K562 (cell line): ENCODE measurements at places on chromosomes 12 and 14. TPM values are rescaled to one million over a fixed set of nuclear protein-coding genes. Genes with fewer than 3 reads are reported as not detected.
A peak's percentile ranks its signal among the peaks of the same experiment; 100 is the strongest.

GRCh38 chr14:66493750-66494149 is 7.6 kb downstream of the CCDC196 start:
- no peak for DNase-seq

Gene CFAP54
- total RNA-seq: 0.09 and 0.11 TPM in 2 replicates

Gene CHMP4A
- total RNA-seq: 25.7 and 28.8 TPM in 2 replicates

- no peak for DNase-seq
Measured at GRCh38 chr12:552466-552865, 92.7 kb downstream of the B4GALNT3 start.

- DNase-seq: no peak
Measured at GRCh38 chr12:123077298-123078119, 73.4 kb downstream of the PITPNM2 start.

Gene SPX
- total RNA-seq: 0.11 TPM in 2 replicates

- DNase-seq: no peak
Measured at GRCh38 chr14:83746336-83746735, 1783.6 kb upstream of the FLRT2 start.

DNA sequence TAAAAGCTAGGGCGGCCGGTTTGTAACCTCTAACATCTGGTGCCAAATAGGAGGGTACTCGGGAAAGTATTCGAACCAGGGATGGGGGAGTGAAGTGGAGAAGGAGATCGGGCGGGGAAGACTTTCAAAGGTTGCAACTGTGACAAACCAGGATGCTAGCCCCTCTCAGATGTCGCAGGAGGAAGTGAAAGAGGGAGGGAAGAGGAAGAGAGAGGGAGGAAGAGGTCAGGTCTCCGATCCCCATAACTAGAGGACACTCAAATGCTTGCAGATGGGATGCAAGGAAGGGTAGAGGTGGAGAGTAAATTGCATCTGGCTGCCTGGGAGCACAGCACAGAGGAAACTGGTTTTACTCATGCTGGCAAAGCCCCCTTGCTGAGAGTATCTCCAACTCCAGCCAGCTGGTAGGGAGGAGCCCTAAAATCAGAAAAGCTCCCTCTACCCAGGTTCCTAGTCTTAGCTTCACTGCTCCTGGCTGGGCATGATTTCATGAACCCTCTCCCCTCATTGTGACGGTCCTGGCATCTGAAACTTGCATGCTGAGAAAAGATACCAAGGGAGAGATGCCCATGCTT is 696.7 kb upstream of the TBX3 start:
- DNase-seq: no peak

- DNase-seq: no peak
Measured at GRCh38 chr12:51450806-51451205, 26.2 kb downstream of the SLC4A8 start.

DNA sequence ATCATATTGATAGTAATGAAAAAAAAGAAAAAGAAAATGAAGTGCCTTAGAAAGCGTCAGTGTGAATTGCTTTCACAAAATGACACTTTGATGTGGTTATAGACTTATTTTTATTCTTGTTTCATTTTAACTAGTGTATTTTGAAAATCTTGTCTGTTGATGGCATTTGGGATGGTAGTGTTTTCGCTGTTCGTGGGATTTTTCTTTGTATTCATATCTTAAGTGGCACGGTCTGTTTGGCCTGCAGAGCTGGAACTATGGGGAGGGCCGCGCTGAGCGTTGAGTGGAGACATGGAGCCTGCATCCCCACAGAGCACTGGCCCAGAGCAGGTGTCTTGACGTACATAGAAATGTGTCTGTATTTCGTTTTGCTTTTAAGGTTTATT is 61.6 kb downstream of the WDR20 start:
- DNase-seq: no peak

DNA sequence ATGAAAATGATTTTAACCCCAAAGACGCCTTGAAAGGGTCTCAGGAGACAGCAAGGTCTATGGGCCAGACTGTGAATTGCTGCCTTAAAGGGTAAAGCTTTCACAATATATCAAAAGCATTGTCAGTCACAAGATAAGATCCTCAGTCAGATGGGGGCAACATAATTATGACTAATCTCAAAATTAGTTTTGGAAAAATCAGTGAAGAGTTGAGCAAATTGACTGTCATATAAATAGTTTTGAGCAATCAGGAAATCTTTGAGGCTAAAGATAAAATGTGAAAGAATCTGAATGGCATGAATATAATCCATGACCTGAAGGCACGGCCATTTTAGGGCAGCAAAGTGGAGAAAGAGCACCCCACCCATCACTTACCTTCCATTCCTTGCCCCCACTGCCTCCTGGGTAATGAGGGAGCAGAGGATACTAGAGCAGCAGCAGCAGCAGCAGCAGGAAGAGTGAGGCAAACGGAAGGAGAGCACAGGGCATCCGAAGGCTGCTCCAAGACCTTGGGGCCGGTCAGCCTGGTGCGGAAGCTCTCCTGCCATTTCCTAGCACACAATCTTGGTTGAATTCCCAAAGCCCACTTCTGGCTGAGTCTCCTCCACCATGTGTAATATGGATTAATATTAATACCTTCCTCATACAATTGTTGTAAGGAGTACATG is 7.0 kb downstream of the STON2 start:
- no peak for DNase-seq

DNA sequence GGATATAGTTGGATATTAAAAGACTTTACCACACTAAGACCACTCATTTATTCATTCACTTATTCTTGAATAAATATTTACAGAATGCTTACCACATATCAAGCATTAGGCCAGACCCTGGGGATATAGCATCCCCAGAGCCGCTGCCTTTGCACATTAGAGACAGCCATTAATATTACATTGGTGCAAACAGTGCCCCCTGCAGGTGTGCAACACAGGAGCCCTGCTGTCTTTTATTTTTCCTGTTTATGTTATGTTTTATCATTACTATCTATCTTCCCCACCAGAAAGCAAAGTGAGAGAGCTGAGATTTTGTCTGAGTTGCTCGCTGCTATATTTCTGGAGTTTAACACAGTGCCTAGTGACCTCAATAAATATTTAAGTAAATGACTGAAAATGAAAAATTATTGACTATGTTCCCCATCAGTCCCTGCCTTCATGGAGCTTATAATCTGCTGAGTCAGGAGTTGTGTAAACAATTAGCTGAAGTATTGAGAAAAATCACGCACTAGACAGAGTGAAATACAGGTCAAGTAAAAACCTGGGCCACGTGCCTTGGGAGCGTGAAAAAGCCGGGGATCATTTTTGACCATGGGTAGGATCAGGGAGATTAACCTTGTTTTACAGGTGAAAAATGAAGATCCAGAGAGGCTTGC is 301.6 kb downstream of the PCNX1 start:
- DNase-seq: no peak

- DNase-seq: no peak
Measured at GRCh38 chr12:79444089-79444488, 246.7 kb downstream of the PAWR start.

DNA sequence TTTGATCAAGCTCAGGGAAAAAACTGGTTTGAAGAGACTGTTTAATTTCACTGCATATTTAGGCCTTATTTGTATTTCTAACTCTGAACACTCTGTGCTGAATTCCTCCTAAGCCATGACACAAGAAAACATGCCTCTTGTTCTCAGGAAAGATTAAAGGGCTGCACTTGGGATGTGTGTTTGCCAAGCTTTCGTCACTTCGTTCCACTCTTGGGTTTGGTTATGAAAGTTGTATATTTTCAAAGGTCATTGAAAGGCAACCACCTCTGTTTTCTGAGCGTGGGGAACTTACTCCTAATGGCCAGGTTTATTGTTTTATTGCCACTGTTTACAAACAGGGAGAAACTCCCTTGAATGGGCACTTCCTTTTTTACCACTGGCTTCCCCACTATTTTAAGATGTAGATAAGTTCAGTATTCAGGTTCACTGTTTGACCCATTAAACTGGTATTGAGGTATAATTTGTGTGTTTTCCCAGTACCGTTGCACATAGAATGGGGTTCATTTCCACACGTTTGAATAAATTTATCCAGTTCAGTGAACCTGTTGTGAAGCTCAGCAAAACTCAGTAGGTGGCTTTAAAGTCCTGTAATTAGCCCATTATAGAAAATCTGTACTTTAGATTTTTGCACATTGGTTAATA is 65.3 kb downstream of the NKX2-1 start:
- no peak for DNase-seq

DNA sequence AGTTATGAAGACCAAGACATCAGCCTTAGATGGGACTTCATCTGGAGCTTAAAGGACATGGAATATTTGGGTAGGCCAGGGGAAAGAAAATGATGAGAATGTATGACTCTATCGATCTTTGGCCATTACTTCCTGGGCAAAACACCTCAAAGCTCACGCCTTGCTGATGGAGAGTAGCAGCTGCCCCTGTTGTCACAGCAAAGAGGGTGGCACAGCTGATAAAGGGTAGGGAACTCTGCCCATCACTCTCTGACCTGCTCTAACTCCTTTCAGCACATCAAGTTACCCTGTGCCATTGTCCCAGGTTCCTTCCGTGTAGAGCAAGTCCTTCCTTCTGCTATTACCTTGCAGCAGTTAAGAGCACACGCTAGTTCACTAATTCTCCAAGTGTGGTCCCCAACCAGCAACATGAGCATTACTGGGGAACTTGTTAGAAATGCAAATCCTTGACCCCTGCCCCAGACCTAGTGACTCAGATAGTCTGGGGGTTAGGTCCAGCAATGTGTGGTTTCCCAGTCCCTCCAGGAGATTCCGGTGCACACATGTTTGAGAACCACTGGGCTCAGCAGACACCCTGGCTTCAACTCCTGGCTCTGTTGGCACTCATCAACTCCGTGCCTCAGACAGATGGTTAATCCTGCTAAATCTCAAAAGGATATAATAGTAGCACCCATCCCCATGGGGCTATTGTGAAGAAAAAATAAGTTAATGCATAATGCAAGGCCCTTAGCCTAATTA is 93.7 kb upstream of the EEA1 start:
- DNase-seq: peak; percentile 33

DNA sequence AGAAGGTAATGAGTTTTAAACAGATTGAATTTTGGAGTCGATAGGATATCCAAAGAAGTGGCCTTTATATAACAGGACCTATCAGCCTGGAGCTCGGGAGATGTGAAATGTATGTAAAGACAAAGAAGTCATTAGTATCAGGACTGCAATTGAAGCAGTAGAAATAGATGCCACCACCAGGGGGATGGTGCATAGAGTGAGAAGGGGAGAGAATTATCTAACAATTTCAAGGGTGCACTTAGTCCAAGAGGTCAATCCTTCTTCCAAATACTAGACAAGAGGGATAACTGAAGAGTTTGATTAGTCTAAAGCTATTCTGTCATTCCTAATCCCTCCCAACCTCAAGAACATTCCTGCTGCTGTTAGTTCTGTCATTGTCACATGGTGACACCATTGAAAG is 127.8 kb downstream of the CFAP54 start:
- DNase-seq: peak; percentile 10

DNA sequence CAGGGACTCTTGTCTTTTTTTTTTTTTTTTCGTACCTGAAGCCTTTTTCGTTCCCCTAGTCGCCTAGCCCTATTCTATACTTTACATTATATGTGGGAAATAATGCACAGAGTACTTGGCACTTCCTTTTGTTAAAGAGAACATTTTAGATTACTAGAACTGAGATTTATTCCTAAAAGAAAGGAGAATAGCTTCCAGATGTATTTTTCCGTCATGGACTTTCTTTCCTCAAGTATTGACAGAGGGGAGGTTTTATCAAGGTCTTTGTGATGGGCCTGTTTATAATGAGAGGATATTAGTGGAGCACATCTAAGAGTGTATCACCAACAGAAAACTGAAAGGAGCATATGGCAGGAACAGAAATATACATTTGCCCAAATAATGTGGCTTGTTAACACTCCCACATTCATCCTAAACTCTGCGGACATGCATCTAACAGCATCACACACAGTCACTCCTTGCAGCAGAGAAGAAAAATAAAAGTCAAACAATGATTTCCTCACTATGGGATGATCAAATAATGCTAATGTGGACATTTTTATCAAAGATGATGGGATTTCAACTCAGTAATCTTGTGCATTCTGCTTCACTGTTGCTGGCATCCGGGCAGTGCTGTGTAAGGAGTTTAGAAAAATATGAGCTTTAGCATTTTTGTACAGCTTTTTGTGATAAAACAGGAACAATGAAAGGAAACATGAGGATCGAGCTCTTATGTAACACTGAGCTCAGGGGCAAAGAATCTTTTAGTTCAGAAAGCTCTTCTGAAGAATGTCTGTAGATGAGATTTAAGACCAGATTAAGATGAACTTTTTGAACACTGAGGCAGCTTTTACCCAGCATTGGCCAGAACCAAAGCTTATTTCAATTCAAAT is 183.1 kb downstream of the EGLN3 start:
- DNase-seq: no peak

GRCh38 chr12:94954948-94955592 is 48.4 kb downstream of the NDUFA12 start:
- no peak for DNase-seq

DNA sequence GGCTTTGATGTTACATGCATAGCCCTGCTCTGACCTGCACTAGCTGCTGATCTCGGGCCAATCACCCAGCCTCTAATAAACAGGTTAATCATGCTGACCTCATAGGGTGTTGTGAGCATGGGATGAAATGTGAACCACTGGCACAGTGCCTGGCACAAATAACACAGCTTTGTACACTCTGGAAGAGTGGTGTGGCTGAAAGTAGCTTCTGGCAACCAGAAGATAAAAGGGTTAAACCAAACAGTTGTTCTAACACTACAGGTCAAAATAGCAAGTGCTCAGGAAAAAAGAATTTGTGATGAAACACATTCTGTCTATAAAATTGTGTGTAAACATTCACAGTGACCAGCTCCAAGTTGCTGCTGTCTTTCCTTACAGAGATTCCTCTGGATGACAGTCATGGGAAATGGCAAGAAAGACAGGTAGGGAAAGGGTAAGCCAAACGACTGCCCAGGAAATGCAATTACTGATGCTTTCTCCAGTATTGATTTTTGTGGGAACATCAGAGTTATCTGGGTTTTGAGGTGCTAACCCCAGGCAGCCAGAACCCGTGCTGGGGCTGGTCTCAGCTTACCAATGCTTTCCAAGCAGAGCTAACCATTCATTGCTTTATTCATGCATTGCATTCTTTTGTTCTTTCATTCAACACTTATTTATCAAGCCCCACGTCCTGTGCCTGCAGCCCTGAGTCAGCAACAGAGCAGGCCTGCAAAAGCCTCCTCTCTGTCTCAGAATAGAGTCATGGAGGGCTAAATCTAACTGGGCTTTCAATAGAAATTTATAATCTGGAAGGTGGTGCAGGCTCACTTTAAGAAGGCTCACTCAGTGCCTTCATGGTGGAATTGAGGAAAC is 38.1 kb upstream of the CAPRIN2 start:
- DNase-seq: no peak

- DNase-seq: no peak
Measured at GRCh38 chr12:64749461-64750200, 9.6 kb downstream of the GNS start.

DNA sequence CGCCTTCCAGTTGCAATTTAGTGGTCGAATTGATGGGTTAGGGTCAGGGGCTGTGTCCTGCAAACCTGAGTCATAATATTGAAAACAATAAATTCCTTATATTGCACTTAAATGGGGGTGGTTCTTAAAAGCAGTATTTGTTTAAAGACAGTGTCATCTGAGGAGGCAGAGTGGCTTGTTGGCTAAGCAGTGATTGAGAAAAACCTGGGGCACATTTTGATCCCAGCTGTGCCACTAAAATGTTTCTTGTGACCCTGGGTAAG is 48.4 kb downstream of the FBXW8 start:
- no peak for DNase-seq

Gene CDKN3
- total RNA-seq: 41.3 and 46.5 TPM in 2 replicates
